ENCODE measurements at places on chromosomes 1 and 21. TPM values are rescaled to one million over a fixed set of nuclear protein-coding genes. Genes with fewer than 3 reads are reported as not detected.

The MTARC1 gene
- 1.1 TPM for total RNA-seq

The RRP15 gene
- 5.4 TPM for total RNA-seq

The EPS15 gene
- 76.1 TPM for total RNA-seq

The AIRE gene
- under 0.01 TPM for total RNA-seq

The NR5A2 gene
- total RNA-seq, result 0.12 TPM

The PLEKHN1 gene
- total RNA-seq, result 0.25 TPM

The LRP8 gene
- total RNA-seq, result 26.3 TPM

The CFAP107 gene
- total RNA-seq, result not detected

The UBXN10 gene
- total RNA-seq, result not detected

The CD1E gene
- total RNA-seq, result not detected

The NAV1 gene
- 53.5 TPM for total RNA-seq

The DNAH14 gene
- 0.31 TPM for total RNA-seq

The TSPAN1 gene
- total RNA-seq, result 1.6 TPM

The FMOD gene
- 4.4 TPM for total RNA-seq

The HSPB7 gene
- 21.6 TPM for total RNA-seq

The ATAD3C gene
- 0.66 TPM for total RNA-seq

The S100A2 gene
- 2.4 TPM for total RNA-seq

The TMEM125 gene
- total RNA-seq, result not detected

The OR10Z1 gene
- total RNA-seq, result not detected

The PLCH2 gene
- 3.2 TPM for total RNA-seq

The SIM2 gene
- not detected for total RNA-seq

The SETSIP gene
- 0.44 TPM for total RNA-seq

The SPRR2G gene
- total RNA-seq, result not detected

The P3H1 gene
- total RNA-seq, result 110 TPM

The ETNK2 gene
- 0.37 TPM for total RNA-seq

The FAM229A gene
- 0.99 TPM for total RNA-seq

The AQP10 gene
- total RNA-seq, result under 0.01 TPM

The EDARADD gene
- total RNA-seq, result 2.5 TPM

The IKBKE gene
- total RNA-seq, result 11.5 TPM

The TMEM52 gene
- total RNA-seq, result not detected

The RGS8 gene
- under 0.01 TPM for total RNA-seq

The ANGPTL1 gene
- total RNA-seq, result 16.4 TPM

The TMEM51 gene
- total RNA-seq, result 4.2 TPM

The TMEM53 gene
- total RNA-seq, result 5.0 TPM

The FAM163A gene
- not detected for total RNA-seq

The AURKAIP1 gene
- 131 TPM for total RNA-seq

The FCGR1A gene
- 0.40 TPM for total RNA-seq

The CD1C gene
- total RNA-seq, result not detected

The SERTAD4 gene
- 3.4 TPM for total RNA-seq

The MPL gene
- not detected for total RNA-seq

The IGSF5 gene
- total RNA-seq, result not detected

The GJA5 gene
- 1.5 TPM for total RNA-seq

The LCE6A gene
- not detected for total RNA-seq

The RHCE gene
- total RNA-seq, result 0.81 TPM

The CFAP45 gene
- total RNA-seq, result 1.3 TPM

The TIPRL gene
- total RNA-seq, result 40.6 TPM

The CFHR4 gene
- not detected for total RNA-seq

The ADAMTS4 gene
- 4.2 TPM for total RNA-seq

The IL24 gene
- total RNA-seq, result not detected

The LAPTM5 gene
- total RNA-seq, result 0.44 TPM

Measured in aortic smooth muscle cell (primary cell).